Activated CD4-positive, alpha-beta T cell treated with anti-CD3 and anti-CD28 coated beads for 4 hours (primary cell): ENCODE measurements at places on chromosomes 1 and 21.

DNA sequence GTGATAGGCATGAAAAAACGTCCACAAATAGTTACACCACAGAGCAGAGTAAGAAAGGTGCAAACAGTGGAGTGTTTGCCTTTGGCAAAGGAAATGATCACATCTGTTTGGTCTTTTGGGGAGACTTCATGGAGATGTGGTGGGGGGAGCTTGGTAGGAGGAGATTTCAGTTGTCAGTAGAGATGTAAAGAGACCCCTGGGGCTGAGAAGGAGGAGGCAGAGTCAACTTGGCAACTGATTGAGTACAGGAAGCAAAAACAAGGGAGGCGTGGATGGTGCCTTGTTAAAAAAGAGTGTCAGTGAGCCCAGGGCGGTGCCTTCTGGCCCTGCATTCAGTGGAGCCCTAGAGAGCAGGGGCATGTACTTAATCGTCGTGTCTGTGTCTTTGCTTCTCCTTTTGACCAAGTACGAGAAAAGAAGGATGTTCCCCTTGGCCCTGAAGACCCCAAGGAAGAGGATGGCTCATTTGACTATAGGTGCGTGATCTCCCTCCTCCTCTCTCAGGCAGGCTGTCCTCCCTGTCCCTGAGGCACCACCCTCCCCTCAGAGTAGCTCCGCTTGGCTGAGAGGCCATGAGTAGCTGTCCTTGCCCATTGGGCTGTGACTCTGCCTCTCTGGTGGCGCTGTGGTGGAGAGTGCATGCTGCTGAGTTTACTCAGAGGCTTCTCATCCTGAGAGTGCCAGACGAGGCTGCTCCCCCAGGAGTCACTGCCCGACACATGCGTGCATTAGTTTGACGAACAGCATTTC lies 30.4 kb upstream of the CNTN2 start:
- no peak for DNase-seq

DNA sequence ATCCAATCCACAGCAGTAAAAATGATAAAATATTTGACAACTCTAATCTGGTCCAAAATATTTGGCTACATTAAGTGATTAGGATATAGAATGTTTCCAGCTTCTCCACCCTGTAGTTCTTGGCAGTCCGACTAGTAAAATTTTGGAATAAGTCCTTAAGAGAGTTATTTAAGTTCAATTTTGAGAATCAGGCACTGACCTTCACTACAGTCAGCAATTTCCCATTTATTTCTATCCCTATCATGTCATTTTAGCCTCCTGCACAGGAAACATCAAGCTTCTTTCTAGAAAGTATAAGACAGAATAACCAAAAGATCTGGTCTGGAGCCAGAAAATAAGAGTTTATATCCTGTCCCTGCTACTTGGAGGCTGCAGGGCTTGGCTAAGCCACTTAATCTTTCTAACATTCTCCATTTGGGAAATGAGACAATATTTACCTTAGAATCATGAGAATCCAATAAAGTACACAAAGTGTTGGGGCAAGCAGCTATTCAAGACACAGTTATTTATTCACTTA lies 162.2 kb downstream of the DPYD start:
- DNase-seq = no peak

GRCh38 chr1:69073176-69073575 lies 494.5 kb upstream of the LRRC7 start:
- no peak for DNase-seq

DNA sequence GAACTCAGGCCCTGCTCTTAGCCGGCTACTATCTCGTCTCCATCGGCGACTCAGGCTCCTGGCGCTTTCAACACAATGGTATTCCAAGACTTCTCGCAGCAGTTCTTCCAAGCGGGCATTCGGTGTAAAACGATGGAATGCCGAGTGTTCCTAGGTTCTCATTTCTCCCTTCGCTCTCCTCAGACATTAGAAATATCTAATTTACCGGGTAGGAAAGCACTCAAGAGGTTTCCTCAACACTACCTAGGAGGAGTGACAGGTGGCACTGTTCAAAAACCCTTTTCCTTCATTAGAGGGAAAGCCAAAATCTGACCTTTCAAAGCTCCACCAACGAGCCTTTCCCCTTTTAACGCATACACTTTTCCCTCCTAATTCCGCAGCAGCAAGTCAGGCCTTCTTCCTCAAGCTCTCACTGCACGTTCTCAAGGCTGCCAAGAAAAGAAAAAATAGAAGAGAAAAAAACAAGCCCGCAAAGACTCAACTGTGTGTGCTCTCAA lies 601 bp downstream of the UBE2G2 start:
- peak; percentile 30 for DNase-seq

DNA sequence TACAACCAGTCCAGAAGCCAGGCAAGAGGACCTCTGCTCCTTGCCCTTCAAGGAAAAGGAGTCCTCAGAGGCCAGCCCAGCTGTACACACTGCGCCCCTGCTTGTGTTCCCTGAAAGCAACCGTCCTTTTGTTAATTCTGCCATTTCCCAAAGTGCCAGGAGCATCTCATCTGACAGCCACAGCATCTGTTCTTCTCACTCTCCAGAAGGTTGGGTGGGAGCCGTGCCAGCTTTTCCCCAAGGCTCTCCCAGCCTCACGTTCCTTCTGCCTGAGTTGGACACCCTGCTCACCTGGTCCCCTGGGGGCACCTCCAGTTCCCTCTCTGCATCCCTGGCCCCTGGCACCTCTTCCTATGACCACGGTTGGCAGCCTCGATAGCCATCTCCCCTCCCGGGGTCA lies 10.5 kb upstream of the CNTN2 start:
- no peak for DNase-seq

GRCh38 chr1:1136547-1137230 lies 20.8 kb upstream of the C1orf159 start:
- DNase-seq = no peak

DNA sequence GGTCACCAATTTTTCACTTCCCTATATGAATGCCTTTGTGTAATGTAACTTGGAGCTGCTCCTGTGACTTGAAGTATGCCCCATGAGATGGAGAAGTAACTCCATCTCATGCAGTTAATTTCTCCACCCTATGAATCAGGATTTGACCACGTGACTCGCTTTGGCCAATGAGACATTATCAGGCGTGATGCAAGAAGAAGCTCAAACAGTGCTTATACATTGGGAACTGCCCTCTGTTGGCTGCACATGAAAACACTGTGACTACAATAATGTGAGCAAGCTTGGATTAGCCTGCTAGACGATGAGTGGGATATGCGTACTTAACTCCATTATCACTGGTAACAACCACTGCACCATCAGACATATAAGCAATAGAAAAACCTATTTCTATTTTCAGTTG lies 684.4 kb downstream of the PLA2G4A start:
- no peak for DNase-seq

DNA sequence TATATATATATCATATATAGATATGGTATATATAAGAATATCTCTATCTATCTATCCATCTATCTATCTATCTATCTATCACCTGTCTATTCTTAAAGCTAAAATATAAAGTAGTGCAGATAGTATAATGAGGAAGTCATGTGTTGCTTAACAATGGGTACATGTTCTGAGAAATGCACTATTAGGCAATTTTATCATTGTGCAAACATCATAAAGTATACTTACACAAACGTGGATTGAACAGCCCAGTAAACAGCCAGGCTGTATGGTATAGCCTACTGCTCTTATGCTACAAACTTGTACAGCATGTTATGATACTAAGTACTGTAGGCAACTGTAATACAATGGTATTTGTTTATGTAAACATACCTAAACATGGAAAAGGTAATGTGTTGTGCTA lies 621.0 kb upstream of the NCAM2 start:
- no peak for DNase-seq

DNA sequence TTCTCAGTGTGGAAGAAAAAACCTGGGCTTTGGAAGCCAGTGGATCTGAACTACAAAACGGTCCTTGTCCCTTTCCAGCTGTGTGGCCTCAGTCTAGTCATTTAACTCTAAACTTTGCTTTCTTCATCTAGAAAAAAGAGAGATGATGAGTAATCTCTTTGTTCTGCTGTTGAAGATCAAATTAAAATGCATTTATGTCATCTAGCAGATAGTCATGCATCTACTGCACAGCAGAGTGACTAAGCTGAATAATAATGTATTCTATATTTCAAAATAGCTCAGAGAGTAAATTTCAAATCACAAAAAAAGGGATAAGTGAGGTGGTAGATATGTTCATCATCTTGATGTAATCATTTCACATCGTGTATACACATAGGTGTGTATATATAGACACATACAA lies 473.2 kb downstream of the DSCAM start:
- DNase-seq = no peak

GRCh38 chr1:101298663-101299062 lies 61.8 kb downstream of the S1PR1 start:
- DNase-seq = no peak

DNA sequence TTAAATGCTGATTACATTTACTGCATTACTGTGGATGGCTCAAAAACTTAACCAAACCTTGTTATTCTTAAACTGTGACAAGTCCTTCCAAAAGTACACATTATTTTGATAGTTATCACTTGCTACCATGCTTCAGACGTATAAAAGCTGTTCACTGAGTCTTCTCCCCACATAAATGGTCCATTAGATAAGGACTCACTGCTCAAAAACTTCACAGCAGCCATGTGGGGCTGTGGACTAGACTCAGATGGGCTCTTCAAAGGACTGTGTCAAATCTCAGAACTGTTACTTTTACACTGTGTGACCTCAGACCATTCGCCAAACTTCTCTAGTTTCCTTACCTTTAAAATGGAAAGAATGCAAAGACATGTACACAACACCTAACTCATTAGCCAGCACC lies 11.6 kb downstream of the SCAF4 start:
- DNase-seq = no peak

- no peak for DNase-seq
Observed at GRCh38 chr1:76335882-76336281, 261.3 kb downstream of the ST6GALNAC3 start.
